HTR-8/SVneo (cell line): ENCODE measurements at places on chromosomes 7 and 10.

DNA sequence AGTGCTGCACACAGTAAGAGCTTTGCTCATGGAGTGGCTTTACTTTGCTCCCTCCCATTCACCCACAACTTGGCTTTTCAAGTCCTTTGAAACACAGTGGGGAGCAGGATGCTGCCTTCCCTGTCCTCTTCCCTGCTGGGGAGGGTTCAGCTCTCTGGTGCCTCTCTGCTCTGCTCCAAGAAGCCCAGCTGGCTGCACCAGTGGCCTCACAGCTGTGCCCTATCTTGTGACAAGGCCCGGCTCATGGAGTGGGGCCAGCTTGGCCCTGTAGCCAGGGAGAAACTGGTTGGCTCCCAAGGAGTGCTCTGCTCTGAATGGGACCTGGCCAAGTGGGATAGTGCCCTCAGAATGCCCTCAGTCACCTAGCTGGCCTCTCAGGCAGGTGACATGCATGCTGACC is 212.3 kb upstream of the ZMIZ1 start:
- DNase-seq: no peak

DNA sequence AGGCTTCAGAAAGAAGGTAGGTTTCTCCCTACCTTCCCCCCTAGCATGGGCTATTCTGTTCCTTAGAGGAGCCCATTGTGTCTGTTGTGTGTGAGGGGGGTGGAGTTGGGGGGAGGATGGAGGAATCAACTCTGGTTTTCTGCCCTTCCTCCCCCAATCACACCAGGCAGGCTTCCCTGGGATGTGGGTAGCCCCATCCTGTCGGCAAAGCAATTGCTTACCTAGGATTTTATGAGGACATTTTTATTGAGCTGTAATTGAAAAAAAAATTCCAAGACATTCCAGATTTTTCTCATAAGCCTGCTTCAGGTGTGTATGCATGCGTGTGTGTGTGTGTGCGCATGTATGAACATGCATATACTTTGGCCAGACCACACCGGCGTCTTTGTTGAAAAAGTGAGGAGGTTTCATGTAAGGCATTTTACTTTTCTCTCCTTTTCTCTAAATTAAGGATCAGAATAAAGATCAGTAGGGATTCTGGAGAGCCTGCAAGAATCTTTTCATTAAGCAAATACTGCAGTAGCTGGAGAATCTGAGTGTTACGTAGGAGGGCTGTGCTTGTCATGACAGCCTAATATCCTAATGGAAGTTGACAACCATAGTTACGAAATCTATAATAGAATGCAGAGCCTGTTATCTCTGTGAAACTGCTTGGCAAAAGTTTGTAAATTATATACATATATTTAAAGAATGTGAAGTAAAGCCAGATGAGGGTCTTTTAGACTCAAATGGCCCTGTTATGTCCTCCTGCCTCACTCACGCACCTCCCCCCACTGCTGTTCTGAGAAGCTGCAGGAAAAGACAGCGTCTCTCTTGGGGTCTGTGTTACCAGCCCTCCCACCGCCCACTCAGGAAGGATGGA is 27.3 kb upstream of the SAMD8 start:
- DNase-seq: no peak

- DNase-seq: no peak
Measured at GRCh38 chr10:69634759-69635425, 4.8 kb downstream of the FAM241B start.

DNA sequence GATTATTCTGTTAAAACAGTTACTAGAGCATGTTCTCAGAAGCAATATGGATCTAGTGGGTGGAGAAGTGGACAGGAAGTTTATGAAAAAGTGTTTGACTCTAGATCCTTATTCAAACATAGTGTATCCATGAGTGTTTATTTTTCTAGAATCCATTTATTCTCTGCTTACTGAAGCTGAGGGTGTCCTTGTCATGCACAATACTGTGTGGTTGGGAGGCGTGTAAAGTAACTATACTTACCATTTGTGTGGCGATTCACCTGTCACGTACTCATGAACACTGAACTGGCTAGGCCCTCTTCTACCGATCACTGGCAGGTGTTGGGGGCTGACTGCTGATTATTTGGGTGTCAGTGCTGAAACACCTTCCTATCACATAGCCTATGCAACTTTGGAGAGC is 74.0 kb downstream of the POU6F2 start:
- no peak for DNase-seq

GRCh38 chr7:128427289-128427891 is 17.6 kb upstream of the IMPDH1 start:
- no peak for DNase-seq

DNA sequence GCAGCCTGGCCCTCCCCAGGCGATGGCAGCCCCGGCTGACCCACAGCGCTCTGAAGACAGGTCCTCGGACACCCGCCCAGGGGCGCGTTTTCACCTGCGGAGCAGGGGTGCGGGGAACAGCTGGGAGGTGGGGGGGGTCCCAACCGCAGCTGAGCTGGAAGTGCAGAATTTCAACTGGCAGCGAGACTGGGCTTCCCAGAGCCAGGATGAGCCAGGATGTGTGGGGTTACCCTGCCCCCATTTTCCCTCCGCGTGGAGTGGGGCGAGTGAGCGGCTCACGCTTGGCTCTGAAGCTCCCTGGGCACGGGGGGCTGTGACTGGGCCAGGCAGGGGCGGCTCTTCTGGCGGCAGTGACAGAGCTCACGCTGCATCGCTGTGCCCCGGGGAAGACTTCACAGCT is 70.2 kb downstream of the DNAJB6 start:
- DNase-seq: no peak

- no peak for DNase-seq
Measured at GRCh38 chr10:78491812-78492211, 458.1 kb downstream of the RPS24 start.

DNA sequence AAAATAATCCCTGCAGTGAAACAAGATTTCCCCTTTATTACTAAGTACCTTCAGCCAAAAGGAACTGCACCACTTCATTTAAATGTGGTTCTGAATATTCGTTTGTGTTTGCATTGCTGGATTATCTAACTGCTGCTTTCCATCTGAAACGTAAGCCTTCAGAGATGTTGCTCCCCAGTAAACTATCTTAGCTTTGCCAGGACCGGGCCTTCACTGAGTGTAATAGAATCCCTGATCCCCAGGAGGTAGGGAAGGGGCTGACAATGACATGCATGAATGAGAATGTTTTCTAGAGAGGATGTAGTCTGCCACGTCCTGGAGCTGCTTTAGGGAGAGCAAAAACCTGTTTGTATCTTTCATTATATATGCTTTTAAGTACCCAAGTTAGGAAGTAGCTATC is 19.5 kb upstream of the INSYN2A start:
- no peak for DNase-seq

DNA sequence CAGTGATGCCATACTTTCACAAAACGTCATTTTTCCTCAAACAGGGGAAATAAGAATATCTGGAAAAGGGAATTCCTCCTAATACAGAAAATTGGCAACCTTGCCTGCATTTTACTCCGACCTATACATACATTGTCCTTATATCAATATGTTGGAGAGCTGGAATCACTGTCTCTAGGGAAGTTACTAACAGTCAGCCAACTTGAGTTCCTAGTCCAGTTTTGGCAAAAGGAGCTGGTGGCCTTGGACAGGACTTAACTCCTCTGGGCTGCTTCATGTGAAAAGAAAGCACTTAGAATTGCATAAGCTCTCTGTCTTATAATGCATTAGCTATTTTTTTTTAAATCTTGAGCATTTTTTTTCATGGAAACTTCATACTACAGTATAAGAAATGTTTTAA is 174.2 kb upstream of the HGF start:
- no peak for DNase-seq

GRCh38 chr10:70286616-70287015 is 2.8 kb upstream of the NPFFR1 start:
- DNase-seq: no peak

DNA sequence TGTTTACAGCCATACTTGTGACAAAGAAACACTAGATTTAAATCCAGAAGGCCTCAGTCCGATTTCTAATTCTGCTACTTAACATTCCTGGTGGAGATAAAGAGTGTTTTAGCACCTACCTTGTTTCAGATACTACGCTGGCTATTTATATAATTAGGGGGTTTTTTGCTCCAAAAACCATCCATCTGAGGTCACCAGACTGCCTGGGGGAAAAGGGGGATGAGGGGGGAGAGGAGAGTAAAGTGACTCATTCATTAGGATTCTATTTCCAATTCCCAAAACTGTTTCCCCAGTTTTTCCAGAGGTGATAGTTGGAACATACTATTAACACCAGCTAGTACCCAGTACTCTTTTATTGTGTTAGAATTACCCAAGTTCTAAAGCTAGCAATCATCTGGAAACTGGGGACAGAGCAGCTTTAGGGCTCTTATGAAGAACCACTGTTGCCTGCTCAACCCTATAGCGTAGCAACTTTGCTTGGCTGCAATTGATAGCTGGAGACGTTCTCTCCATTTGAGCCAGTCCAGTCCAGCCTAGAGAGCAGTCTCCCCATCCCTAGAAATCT is 6.6 kb downstream of the GCC1 start:
- DNase-seq: no peak

DNA sequence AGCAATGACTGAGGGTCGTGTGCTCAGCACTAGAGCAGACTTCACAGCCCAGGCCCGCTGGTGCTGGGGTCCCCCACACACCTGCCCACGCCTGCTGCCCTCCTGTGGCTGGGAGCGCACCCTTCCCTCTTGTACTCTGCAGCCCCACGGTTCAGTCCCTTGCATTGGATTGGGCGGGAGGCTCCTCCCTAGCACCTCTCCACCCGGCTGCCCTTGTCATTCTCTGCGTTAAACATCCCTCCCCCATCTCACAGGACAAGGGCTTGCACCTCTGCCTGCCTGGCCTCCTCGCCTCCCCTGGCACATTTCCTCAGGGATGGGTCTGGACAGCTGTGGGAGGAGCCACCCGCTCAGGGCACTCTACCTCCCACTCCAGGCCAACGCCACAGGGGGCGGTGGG is 68.6 kb downstream of the ALOX5 start:
- no peak for DNase-seq

- DNase-seq: no peak
Measured at GRCh38 chr7:96670338-96671289, 39.0 kb downstream of the SEM1 start.

DNA sequence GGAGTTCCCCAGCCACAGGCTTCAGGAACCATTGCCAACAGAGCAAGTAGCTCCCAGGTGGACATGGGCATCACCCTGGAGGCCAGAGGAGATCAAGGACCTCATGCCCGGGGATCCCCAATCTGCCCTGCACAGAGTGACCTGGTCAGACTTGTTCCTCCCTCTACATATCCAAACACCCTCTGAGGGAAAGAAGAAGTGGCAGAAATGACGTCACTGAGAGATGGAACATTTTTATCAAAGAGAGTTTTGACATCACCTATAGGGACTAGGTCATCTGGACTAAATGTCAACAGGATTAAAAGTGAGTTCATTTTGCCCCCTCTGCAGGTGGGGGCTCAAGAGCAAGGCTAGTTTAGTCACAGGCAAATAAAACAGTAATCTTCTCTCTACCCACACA is 273.7 kb downstream of the SKAP2 start:
- DNase-seq: no peak

- no peak for DNase-seq
Measured at GRCh38 chr7:70446448-70447143, 685.3 kb upstream of the GALNT17 start.

DNA sequence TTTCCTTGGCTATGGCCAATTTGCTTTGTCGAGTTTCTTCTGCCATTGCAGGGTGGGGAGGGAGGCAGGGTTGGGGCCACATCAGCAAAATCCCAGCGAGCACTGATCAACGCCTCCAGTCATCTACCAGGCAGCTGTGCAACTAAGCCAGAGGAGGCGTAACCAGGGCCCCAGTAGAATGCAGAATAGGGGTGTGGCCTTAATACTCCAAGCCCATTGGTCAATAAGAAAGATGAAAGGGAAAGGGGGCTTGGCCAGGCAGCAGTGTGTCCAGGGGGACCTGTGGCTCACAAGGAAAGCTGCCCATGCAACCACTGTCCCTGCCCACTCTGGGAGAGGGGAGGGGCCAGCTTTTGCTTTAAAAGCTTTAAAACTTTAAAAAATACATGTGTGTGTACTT is 21.5 kb upstream of the GGCT start:
- DNase-seq: no peak

DNA sequence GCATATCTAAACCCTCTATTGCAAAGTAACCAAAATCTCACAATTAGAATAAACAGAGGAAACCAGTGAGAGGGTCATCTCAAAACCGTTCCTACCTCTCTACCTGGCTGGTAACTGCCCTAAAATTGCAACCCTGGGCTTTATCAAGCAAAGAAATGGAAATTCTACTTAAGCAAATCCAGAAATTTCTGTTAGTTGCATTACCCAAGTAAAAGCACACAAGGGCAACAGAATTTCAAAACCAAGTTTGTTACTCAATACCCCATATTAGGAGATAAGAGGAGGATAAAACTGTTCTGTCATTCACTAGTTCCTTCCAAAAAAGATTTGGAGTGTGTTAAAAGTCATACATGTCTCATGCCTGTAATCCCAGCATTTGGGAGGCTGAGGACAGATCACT is 195.3 kb downstream of the FAM107B start:
- DNase-seq: no peak
